GM23248 (cell line): ENCODE measurements at places on chromosomes 12 and 14. TPM values are rescaled to one million over a fixed set of nuclear protein-coding genes. Genes with fewer than 3 reads are reported as not detected.

TMEM63C gene
- total RNA-seq, result not detected in 2 replicates

CD163L1 gene
- total RNA-seq, result 0.43 TPM in 1 of 2 replicates, not detected in the other

GRCh38 chr14:55741240-55741639 is 161.2 kb downstream of the KTN1 start:
- no peak for DNase-seq

GRCh38 chr14:73489481-73490175 is 1.1 kb upstream of the RIOX1 start:
- DNase-seq, result no peak

- DNase-seq, result no peak
Measured at GRCh38 chr14:89374908-89375307, 42.1 kb downstream of the FOXN3 start.

- DNase-seq, result no peak
Measured at GRCh38 chr14:53331921-53332320, 178.8 kb upstream of the DDHD1 start.

DNA sequence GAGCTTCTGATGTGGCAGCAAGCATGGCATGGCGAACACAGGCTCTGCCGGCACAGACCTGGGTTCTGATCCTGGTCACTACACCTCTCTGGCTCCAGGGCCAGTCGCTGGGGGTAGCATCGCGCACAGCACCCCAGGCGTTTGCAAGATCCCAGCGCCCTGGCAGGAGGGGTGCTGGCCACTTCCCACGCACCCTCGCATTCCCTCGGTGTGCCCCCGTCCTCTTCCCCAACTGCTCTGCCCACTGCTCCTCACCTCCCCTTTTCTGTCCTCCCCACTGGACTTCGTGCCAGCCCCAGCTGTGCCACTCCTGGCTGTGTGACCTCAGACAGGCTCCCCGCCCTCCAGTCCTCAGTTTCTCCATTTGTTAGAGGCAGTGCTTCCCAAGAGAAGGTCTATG is 2.8 kb downstream of the CDK2AP1 start:
- DNase-seq, result no peak

GRCh38 chr12:56188778-56189098 is 545 bp downstream of the SMARCC2 start:
- DNase-seq, result peak; percentile 36

- DNase-seq, result peak; percentile 34
Measured at GRCh38 chr12:103947871-103948555, 17.7 kb upstream of the TDG start.
